ENCODE measurements at places on chromosomes 3 and 15.

DNA sequence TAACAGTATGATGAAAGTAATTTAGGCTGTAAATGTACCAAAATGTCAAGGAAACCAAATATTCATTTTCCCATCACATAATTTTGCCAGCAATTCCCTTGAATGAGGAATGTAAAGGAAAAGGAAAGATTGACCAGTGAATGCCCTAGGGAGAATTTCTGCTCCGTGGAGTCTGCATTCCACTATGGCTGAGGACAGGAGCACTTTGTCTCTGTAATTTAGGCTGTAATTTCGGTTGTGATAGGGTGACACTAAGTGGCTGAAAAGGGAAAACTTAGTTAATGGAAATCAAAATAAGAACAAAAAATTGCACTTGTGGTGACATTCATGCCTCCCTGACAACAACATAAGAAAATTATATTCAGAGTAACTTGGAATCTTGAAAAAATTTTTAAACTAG is 8.3 kb upstream of the TMEM207 start:
- DNase-seq: no peak

GRCh38 chr3:126348308-126348920 is 8.8 kb downstream of the KLF15 start:
- no peak for DNase-seq

DNA sequence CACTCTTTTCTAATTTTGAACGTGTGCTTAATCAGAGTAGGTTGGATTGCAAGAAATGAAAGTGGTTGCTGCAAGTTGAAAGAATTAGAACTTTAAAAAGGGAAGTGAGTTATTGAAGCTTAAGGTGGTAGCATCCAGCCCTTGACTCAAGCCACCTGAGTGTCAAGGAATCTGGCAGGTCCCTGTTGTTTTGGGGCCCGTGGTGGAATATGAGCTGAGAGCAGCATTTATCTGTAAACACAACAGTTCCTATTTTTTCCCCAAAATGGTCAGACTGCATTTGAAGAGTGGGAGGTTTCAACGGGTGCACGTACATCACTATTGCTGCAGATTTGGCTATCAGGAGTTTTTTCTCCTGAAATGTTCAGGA is 1.7 kb downstream of the ITPR1 start:
- DNase-seq: no peak

DNA sequence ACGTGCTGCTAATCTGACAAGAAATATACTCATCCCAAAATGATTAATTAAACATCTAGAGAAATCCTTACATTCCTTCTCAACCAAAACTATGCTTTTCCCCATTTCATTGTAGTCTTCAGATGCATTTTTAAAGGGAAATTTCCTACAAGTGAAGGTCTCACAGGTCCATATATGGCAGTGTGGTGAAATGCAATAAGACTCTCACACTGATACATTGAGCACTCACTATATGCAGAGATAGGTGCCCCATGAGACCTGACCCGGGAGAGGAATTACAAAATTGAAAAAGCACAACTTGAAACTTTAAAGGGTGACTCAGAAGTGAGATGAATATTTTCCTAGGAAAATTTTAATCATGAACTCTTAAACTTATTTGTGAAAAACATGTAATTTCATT is 629.2 kb upstream of the NAALADL2 start:
- DNase-seq: no peak

DNA sequence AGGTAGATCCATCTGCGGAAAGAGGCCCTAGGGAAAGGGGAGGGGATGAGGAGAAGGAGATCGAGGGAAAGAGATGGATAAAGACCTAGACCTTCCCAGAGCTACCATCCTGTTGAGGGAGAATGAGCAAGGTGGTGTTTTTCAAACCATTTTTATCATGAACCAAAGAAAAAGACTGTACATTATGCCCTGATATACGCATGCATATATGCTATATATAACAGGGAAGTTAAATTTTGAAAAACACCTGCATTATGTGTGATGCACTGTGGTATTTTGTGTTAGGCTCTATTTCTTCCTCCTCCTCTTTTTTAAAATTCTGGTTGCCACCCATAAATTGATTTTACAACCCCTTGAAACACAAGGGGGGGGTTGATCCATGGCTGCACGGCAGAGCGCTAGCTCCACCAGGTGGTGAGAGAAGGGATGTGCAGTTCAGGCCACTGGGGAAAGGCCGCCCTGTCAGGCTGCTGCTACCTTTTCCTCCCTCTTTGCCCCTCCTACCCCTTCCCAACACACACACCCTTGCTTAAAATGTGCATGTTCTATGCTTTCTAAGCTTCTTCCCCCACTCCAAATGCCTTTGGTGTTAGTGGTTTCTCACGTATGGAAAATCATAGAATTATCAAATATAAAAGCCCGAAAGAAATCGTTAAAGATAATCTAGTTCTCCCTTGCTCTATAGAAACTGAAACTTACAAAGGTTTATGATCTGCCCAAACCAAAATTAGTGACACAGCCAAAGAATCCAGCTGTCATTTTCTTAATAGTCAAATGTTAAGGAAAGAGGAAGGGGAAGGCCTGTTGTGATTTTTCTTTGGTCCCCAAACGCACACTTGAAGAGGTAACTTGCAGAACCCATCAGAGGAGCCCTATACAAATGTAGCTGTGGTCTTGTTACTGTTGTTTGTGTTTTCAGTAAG is 262.0 kb upstream of the UMPS start:
- DNase-seq: no peak

DNA sequence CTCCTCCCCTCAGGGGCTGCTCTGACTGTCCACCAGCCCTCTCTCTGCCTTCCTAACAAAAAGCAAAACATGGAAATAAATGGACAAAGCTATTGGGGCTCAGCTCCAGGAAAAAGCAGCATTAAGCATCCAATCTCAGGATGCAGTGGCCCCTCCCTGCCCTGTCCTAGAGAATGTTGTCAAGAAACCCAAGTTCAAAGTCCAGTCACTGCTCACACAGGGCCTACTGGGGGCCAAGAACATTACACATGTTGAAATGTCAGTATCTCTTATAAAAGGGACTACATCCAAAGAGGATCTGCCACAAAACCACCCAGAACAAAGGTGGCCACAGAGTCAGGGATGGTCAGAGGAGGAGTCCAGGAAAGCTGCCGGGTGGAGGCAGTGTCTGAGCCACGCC is 7.6 kb upstream of the GRIP2 start:
- no peak for DNase-seq

DNA sequence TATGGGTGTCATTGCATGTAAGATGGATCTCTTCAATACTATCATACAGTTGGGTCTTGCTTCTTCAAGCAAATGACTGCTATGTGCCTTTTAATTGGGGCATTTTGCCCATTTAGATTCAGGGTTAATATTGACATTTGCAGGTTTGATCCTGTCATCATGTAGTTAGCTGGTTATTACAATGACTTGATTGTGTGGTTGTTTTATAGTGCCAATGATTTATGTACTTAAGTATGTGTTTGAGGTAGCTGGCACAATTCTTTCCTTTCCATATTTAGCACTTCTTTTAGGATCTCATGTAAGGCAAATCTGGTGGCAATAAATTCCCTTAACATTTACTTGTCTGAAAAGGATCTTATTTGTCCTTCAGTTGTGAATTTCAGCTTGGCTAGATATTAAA is 267.5 kb downstream of the VGLL3 start:
- no peak for DNase-seq

DNA sequence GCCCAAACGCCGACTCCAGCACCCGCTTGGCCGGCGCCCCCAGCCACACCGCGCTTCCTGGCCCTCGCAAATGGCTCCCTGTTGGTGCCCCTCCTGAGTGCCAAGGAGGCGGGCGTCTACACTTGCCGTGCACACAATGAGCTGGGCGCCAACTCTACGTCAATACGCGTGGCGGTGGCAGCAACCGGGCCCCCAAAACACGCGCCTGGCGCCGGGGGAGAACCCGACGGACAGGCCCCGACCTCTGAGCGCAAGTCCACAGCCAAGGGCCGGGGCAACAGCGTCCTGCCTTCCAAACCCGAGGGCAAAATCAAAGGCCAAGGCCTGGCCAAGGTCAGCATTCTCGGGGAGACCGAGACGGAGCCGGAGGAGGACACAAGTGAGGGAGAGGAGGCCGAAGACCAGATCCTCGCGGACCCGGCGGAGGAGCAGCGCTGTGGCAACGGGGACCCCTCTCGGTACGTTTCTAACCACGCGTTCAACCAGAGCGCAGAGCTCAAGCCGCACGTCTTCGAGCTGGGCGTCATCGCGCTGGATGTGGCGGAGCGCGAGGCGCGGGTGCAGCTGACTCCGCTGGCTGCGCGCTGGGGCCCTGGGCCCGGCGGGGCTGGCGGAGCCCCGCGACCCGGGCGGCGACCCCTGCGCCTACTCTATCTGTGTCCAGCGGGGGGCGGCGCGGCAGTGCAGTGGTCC is 3.5 kb downstream of the ISLR2 start:
- DNase-seq: no peak

- no peak for DNase-seq
Observed at GRCh38 chr15:71338827-71339542, 223.7 kb downstream of the THSD4 start.

GRCh38 chr15:27491666-27492621 is 521.0 kb downstream of the GABRG3 start:
- DNase-seq: no peak

GRCh38 chr3:58266577-58266976 is 29.0 kb downstream of the ABHD6 start:
- DNase-seq: no peak

DNA sequence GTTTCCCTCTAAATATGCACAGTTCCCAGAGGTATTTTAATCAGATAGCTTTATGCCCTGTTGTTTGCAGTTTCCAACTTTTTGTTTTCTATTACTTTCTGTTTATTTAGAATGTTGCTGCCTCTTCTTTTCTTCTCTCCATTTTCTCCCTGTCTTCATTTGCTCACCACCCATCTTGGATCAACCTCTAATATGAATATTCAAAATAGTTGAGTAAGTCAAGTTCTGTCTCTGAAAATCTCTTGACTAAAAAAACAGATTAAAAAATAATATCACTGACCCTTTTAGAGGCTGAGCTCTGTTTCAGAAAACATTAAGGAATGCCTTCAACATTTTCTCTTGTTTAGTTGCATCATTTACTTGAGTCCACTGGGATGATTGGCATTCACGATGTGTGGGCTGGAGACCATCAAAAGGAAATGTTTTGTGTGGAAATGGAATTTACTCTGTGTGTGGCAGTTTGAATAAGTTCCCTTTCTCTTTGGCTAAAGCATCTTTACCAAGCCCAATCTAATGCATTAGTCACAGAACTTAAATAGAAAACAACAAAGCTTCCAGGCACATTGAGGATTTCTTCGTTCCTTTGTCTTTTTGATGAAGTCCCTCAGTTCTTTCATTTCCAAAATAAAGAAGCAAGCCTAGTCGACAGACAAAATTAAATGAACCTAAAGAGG is 633.9 kb upstream of the TGFBR2 start:
- DNase-seq: no peak

- no peak for DNase-seq
Observed at GRCh38 chr3:188510366-188510765, 356.4 kb downstream of the LPP start.

DNA sequence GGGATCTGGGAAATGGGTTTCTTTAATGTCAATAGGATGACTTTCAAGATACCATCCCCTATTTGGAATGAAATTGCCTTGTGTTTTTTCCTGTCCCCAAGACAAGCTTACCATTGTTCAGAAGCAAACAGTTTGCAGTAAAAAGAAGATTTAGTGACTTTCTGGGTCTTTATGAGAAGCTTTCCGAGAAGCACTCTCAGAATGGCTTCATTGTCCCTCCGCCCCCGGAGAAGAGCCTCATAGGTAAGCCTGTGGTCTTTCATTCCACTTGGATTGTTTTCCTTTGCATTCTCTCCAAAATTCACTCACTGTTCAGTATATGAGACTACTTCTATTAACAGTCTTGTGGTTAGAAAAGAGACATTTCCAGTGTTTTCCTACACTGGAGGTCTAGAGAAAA is 25.6 kb upstream of the SNX22 start:
- no peak for DNase-seq

DNA sequence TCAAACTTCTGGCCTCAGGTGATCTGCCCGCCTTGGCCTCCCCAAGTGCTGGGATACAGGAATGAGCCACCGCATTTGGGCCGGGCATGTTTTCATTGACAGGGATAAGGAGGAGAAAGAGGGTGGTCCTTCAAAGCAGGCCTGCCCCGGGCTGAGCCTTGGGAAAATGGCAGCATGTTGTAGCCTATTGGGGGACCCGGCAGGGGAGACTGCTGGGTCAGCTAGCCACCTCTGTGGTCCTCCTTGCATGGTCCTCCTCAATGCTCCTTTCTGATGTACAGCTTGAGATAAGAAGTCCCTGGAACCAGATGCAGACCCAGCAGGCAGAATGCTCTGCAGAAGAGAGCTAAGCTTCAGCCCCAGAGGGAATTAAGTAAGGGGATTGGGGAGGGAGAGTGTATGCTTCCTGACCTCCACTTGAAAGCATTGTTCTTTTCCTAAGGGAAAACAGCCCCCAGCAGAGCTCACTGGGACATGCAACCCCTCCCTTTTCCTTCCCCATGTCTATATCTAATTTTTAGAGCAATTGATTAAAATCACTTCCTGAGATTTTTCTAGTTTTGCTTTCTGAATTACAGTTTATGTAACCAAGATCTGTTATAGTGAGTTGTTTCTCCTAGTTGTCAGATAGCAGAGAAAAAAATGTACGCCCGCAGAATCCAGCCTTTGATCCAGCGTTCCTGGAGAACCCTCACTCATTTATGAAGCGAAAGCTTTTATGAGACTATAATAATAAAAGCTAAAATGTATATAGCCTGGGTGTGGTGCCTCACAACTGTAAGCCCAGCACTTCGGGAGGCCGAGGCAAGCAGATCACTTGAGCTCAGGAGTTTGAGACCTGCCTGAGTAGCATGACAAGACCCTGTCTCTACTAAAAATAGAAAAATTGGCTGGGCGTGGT is 48.7 kb upstream of the VILL start:
- no peak for DNase-seq

- no peak for DNase-seq
Observed at GRCh38 chr15:66785637-66786036, 83.6 kb downstream of the SMAD6 start.

GRCh38 chr3:114623420-114624046 is 329.7 kb downstream of the TIGIT start:
- no peak for DNase-seq

DNA sequence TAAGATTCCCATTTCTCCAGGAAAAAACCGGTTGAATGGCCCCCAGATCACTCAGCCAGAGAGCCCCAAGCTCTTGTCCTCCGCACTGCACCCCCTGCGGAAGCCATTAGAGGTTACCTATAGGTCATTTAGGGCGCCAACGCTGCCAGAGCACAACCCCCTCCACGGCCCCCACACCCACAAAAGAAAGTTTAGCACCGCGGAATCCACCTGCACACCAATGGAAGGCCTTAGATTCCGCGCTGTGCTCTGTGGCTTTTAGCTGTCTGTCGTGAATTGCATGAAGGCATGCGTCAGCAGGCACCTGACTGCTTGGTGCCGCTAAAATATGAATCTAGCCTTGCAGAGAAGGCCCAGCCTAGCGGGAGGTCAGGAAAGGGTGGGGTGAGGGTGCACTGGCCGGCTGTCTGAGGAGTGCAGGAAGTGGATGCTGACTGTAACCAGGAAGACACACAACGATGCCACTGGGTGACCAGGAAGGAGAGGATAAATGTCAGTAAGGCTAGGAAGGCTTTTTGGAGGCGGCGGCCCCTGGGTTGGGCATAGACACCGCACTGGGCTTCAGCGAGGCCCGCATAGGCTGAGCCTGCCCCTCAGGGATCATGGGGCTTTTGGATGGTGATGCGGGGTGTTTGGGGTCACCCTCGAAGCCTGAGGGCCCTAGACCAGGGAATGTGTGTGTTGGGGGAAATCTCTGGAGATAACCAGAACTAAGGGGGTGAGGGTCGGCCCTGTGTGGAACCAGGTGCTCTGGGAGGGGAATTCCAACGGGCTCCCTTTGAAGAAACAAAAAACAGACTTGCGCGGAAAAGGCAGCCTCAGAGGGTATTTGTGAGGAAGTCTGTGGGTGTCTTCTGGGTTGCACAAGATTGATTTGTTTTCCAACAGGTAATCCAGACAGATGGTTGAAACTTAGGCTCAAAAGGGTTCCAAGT is 976 bp upstream of the NUP210 start:
- peak; percentile 54 for DNase-seq
